Renal cortex interstitium (tissue), 15 donors: ENCODE measurements at places on chromosomes 5 and 9.

GRCh38 chr9:74245866-74246497, 251.2 kb upstream of the RORB start:
- no peak for DNase-seq

DNA sequence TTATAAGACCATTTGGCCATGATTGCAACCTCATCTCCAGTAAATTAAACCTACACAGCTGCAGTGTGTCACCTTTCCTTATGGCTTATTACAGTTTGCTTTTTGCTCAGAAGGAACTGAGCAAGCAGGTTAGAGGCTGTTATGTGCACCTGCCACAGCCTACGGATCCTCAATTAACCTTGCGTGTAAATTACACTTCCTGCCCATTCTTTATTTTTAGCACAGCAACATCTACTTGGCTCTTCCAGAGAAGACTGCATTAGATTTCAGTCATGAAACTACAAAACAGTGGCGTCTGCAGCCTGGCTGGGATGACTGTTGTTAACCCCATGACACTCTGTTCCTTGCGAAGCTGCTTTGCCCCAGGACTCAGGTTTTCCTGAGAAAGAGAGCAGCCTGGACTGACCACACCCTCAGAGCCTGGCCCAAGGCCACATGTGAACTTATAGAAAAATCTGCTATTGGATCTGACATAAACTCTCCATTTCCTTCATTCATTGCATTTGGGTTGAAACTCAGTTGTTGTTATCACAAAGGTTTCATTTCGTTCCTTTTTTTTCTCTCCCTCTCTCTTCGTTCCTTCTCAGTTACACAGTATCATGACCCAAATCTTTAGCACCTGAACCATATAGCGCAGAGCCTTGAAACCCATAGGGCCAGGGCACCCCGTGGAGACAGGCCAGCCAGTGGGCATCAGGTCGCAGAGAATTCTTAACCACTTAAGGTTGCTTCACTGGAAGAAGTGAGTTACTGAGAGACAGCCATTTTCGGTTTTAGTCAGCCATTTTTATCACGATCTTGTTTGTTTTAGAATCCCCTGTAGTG, 138.6 kb downstream of the PALM2AKAP2 start:
- DNase-seq, result no peak

GRCh38 chr9:95124582-95125367, 192.7 kb downstream of the FANCC start:
- no peak for DNase-seq

DNA sequence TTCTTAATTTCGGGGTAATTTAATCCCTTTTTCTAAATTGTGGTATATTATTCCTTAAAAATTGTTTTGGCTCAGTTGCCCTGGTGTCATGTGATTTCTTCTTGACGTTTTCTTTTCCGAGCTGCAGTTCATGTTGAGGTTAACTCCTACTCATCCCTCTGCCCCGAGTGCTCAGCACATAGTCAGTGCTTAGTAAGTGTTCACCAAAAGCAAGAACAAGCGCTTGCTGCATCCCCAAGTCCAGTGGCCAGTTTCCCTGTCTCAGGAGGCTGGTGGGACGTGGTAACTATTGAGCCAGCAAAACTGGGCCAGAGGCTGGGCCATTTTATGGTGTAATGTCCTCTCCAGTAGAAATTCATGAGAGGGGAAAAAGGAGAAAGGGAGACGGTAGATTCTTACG, 23.3 kb downstream of the TRIO start:
- DNase-seq, result no peak

GRCh38 chr9:98280574-98280973, 25.1 kb upstream of the TBC1D2 start:
- DNase-seq, result no peak
